ENCODE measurements at places on chromosomes 5 and 9.

DNA sequence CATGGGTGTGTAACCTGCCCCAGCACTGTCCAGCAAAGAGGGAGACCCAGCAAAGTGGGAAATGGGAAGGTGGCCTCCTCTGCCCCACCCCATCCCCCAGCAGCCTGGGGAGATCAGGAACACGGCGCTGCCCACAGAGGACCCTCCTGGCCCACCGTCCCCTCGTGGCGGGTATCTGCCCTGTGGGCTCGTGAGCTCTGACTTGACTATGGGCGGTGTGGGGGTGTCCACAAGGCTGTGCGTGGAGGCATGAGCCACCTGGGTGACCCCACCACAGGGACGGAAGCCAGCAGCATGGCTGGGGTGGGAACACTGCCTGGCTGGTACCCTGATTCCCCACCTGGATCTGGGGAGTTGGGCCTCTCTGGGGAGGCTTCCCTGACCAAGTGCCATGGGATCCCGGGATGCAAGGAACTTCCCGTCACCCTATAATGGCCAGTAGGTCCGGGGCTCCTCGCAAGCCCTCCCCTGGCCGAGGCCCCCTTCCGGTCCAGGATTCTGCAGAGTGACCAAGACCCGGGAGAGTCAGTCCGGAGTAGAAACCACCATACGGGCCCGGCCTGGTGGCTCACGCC, 29.3 kb upstream of the SLC6A19 start:
- DNase-seq, result no peak

- no peak for DNase-seq
Observed at GRCh38 chr9:21070171-21070571, 7.6 kb downstream of the IFNB1 start.

GRCh38 chr9:69885931-69886330, 65.3 kb downstream of the CFAP95 start:
- no peak for DNase-seq

DNA sequence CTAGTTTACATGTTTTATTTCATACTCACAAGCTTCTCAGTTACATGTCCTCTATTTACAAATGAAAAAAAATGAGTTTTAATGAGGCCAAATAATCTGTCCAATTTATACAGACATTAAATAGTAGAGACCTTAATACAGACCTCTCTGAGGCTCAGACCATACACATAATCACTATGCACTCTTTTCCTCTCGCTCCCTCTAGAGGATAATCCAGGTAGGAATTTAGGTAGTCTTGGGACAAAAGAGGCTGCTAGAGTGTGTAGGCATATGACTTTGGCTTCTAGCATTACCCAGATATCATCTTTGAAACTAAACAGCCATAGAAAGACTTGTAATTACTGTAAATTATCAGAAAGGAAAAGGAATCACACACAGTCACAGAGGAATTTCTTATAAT, 444.7 kb downstream of the HINT1 start:
- DNase-seq, result no peak

DNA sequence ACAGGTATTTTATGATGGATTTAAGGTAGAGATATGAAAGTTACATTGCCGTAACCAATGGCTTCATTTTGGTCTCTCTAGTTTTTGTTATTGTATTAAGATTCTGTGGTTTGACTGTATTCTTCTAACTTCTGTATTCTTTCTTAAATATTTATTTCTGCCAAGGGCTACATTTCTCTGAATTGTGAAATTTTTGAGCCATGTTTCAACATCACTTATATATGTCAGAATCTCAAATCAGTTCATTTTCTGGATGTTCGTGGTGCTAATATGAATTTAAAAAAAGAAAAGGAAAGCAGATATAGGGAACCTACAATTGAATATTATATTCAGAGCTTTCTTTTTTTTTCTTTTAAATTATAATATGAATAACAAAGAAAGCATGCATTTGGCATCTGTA, 142.7 kb downstream of the ANXA1 start:
- DNase-seq, result no peak
